IMR-90 (cell line): ENCODE measurements at places on chromosomes 16 and 17. TPM values are rescaled to one million over a fixed set of nuclear protein-coding genes. Genes with fewer than 3 reads are reported as not detected.
A peak's percentile ranks its signal among the peaks of the same experiment; 100 is the strongest.

- no peaks in the 10 kb centered on the region for H3K36me3 ChIP-seq
- no peak overlapping the region for H3K27ac ChIP-seq
- H3K4me3 ChIP-seq, result no peak overlapping the region
- H3K4me1 ChIP-seq, result no peaks in the 10 kb centered on the region
- H3K27me3 ChIP-seq, result no peaks in the 10 kb centered on the region
These were observed 102.5 kb downstream of the RBFOX3 start for GRCh38 chr17:79508291-79508716.

Gene CCL17
- not detected in 2 replicates for total RNA-seq

- no peak overlapping the region for H3K27ac ChIP-seq
- peak; percentile 57 for DNase-seq
- no peaks in the 10 kb centered on the region for H3K27me3 ChIP-seq
- H3K4me3 ChIP-seq, result no peak overlapping the region
- H3K4me1 ChIP-seq, result no peaks in the 10 kb centered on the region
These were observed 26.2 kb upstream of the PIK3R5 start for GRCh38 chr17:8991514-8992285.

GRCh38 chr16:6216836-6217235, 1115.8 kb upstream of the RBFOX1 start:
- H3K27me3 ChIP-seq, result no peaks in the 10 kb centered on the region
- H3K27ac ChIP-seq, result no peak overlapping the region
- no peak overlapping the region for H3K4me3 ChIP-seq
- H3K36me3 ChIP-seq, result no peaks in the 10 kb centered on the region
- no peaks in the 10 kb centered on the region for H3K4me1 ChIP-seq

GRCh38 chr17:32659419-32659842, 172.6 kb downstream of the CDK5R1 start:
- H3K4me3 ChIP-seq, result no peak overlapping the region
- peak; percentile 55 for DNase-seq
- no peaks in the 10 kb centered on the region; the same call in 1 of the 2 replicates for H3K27me3 ChIP-seq
- no peaks in the 10 kb centered on the region for H3K36me3 ChIP-seq
- H3K4me1 ChIP-seq, result no peaks in the 10 kb centered on the region

DNA sequence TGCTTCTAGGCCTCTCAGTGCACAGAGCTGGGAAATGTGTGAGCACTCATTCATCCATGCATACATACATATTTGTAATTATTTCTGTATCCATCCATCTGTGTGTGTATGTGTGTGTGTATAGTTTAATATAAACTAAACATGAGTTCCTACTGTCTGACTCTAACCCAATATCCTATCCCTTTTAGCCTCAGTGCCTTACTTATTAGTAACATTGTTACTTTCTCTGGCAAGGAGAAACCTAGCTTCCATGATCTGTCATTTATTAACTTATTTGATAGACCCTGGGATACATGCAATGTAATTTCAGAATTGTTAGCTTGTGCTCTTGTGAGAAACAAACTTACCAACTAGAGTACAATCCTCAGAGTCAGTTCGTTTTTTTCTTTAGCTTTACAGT, 59.0 kb upstream of the WSCD1 start:
- H3K4me3 ChIP-seq, result no peak overlapping the region
- H3K36me3 ChIP-seq, result no peaks in the 10 kb centered on the region

DNA sequence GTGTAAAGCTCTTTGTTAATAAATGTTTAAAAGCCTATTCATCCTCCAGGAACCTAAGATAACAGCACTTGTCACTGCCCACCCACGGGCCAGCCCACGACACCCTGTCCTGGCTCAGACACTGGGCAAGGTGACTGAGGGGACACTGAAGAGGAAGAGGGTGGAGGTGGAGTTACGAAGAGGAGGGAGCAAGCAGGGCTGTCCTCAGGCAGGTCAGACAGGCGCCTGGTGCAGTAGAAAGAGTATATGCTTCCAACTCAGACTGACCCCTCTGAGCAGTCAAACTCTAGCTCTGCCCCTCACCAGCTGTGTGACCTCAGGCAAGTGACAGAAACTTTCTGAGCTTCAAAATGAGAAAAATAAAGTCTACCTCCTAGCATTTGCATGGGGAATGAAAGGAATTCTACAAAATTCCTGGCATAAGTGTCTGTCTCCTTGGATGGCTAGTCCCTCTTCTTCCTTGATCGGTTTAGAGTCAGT, 22.8 kb downstream of the TEX2 start:
- peak; percentile 21 for DNase-seq
- no peaks in the 10 kb centered on the region for H3K36me3 ChIP-seq
- peaks cover 17% of the 10 kb centered on the region for H3K4me1 ChIP-seq
- H3K4me3 ChIP-seq, result no peak overlapping the region
- peak overlapping the region; percentile 76 for H3K27ac ChIP-seq

DNA sequence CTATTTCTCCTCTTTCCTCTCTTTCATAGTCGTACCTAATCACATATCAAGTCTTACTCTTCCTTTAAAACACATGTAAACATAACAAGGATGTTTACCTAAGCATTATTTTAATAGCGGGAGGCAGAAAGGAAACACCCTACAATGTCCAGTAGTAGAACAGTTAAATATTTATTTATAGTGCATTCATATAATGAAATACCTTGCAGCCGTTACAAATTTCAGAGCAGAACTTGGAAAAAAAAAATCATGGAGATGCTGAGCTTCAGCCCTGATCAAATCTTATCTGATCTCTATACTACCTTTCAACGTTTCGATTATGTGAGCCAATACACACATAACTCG, 39.6 kb downstream of the GRB2 start:
- H3K36me3 ChIP-seq, result no peaks in the 10 kb centered on the region
- peaks cover 17% of the 10 kb centered on the region for H3K4me1 ChIP-seq
- no peaks in the 10 kb centered on the region for H3K27me3 ChIP-seq
- no peak overlapping the region for H3K4me3 ChIP-seq
- no peak for DNase-seq

- H3K36me3 ChIP-seq, result peaks cover 9% of the 10 kb centered on the region
- H3K4me1 ChIP-seq, result no peaks in the 10 kb centered on the region; the same call in 1 of the 2 replicates
- no peaks in the 10 kb centered on the region for H3K27me3 ChIP-seq
- H3K27ac ChIP-seq, result peak overlapping the region; percentile 44; the same call in 1 of the 2 replicates
These were observed 48.3 kb upstream of the C17orf78 start for GRCh38 chr17:37327341-37328090.

DNA sequence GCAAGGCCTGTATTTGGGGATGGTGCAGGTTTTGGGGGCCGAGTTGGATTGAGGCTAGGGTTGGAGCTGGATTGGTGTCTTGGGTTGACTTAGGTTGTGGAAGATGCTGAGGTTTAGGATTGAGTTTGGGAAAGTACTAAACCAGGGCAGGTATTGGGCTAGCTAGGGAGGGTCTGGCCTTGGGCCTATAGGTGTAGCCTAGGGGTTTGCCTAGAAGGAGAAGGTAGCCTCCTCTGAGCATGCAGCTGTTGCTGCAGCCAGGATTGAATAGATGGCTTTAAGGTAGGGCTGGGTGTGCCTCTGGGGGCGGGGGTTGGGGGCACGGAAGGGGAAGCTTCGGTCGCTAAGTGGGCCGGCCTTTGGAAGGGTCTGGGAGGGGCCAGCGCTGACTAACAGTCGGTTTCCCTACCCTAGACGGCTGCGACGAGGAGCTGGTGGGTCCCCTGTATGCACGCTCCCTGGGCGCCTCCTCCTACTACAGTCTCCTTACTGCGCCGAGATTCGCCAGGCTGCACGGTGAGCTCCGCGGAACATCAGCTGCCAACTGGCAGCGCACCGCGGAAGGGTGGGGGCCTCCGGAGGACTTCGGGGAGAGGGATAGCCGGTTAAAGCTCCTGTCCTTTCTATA, 1.2 kb downstream of the CNTNAP1 start:
- peaks cover 24% of the 10 kb centered on the region for H3K4me1 ChIP-seq
- H3K27ac ChIP-seq, result peak overlapping the region; percentile 87
- DNase-seq, result peak; percentile 46
- H3K27me3 ChIP-seq, result no peaks in the 10 kb centered on the region
- H3K36me3 ChIP-seq, result peaks cover 33% of the 10 kb centered on the region
- H3K4me3 ChIP-seq, result peak overlapping the region; percentile 62

Gene SDF2
- total RNA-seq, result 79.2 and 81.7 TPM in 2 replicates

Gene ADGRG1
- total RNA-seq, result 0.83 and 0.90 TPM in 2 replicates

DNA sequence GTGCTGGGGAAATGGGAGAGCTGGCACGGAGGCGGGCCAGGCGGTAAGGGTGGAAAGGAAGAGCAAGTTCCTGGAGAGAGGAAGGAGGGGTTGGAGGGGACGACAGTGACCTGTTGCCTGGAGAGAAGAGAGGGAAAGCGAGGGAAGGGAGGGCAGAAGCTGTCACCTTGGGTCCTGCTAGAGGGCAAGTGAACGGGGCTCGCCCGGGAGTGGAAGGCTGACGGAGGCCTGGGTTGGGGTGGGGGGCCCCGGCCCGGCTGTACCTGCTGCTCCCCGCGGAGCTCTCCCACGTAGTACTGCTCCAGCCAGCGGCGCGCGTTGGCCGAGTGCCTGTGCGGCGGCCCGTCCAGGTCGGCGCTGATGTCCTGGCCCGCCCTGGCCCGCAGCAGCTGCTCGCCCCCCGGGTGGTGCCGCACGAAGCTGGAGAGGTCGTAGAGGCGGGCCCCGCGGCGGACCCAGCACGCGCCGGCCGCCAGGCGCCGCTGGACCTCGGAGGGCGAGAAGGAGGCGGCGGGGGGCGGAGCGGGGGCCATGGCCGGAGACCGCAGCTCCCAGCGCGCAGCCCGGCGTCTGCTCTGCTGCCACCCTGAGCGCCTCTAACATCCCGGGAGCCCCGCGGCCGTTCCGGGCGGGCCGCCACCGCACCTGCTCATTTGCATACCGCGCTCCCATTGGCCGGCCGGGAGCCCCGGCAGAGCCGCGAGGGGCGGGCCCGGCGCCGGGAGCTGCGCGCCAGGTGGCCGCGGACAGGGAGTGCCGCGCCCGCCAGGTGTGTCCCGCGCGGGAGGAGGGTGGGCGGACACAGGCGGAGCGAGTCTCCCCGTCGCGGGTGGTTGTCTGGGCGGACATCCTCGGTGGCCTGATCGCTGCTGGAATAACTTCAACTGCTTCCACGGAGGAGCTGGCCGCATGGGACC, at the start of gene FA2H:
Gene FA2H, minus strand, starts transcription at position 598 of the 917 bp plus-strand sequence. Its CDS starts 65 bp downstream, at position 533.
- H3K4me3 ChIP-seq, result peak within 1 kb of the TSS; percentile 4; the same call in 1 of the 2 replicates
- no peaks in the 10 kb centered on the region; the same call in 1 of the 2 replicates for H3K4me1 ChIP-seq
- peaks cover 54% of the 10 kb centered on the region for H3K27me3 ChIP-seq
- DNase-seq, result peak; percentile 23
- no peak within 1 kb of the TSS for H3K27ac ChIP-seq
- H3K36me3 ChIP-seq, result no peaks in the 10 kb centered on the region

DNA sequence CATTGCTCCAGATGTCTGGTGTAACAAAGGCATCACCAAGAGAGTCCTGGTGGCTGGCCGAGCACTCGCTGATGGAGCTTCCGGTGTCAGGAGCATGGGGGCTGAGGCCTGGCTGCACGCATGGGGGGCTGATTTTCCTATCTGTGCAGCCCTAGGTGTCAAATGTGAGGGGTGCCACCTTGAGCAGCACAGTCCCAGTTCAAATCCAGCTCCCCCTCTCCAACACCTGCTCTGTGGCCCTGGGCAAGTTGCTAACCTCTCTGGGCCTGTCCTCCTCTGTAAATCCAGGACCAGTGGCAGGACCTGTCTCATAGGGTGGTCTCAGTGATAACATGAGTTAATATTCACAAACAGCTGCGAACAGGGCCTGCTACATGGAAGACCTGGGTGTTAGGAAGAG, 12.9 kb downstream of the ENPP7 start:
- peaks cover 70% of the 10 kb centered on the region for H3K27me3 ChIP-seq
- no peak overlapping the region for H3K4me3 ChIP-seq
- peaks cover 3% of the 10 kb centered on the region; the same call in 1 of the 2 replicates for H3K4me1 ChIP-seq
- H3K27ac ChIP-seq, result no peak overlapping the region
- no peak for DNase-seq

DNA sequence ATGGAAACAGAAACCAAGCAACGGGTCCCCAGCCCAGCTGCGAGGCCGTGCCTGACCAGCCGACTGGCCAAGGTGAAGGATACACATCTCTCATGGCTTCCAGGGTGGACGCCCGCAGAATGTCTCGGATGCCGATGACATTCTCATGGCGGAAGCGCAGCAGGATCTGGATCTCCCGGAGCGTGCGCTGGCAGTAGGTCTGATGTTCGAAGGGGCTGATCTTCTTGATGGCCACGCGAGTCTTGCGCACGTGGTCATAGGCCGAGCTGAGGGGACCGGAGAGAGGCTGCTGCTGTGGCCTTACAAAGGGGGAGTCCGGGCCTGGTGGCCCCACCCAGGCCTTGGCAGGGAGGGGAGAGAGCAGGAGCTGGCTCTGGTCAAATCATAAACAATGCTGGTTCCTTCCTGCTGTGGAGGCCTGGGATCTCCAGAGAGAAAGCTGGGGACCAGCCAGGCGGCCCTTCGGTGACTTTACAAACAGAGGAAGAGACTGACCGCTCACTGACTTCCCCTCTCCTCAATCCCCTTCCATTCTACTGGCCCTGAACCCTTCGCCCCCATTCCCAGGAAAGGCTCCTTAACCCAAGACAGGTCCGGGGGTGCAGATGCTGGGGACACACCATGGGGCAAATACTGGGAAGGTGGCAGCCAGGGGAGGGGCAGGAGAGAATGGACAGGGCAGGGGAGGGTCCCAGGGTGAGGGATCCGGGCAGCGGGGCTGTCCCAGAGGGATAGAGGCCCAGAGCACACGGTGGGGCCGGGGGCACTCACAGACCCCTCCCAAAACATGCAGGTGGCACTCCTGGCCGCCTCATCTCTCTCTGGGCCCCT, 1.1 kb downstream of the MAPK3 start:
- H3K4me3 ChIP-seq, result peak overlapping the region; percentile 98
- peaks cover 26% of the 10 kb centered on the region for H3K36me3 ChIP-seq
- H3K27me3 ChIP-seq, result no peaks in the 10 kb centered on the region
- H3K27ac ChIP-seq, result peak overlapping the region; percentile 50
- peaks cover 12% of the 10 kb centered on the region for H3K4me1 ChIP-seq

GRCh38 chr17:7580604-7581575, 1.5 kb downstream of the CD68 start:
- no peaks in the 10 kb centered on the region for H3K27me3 ChIP-seq
- no peak overlapping the region for H3K27ac ChIP-seq
- no peak overlapping the region for H3K4me3 ChIP-seq
- H3K4me1 ChIP-seq, result peaks cover 27% of the 10 kb centered on the region
- H3K36me3 ChIP-seq, result peaks cover 35% of the 10 kb centered on the region

Gene SLFN14
- not detected in 2 replicates for total RNA-seq
